Erythroblast (primary cell): ENCODE measurements at places on chromosomes 16 and 17.
A peak's percentile ranks its signal among the peaks of the same experiment; 100 is the strongest.

DNA sequence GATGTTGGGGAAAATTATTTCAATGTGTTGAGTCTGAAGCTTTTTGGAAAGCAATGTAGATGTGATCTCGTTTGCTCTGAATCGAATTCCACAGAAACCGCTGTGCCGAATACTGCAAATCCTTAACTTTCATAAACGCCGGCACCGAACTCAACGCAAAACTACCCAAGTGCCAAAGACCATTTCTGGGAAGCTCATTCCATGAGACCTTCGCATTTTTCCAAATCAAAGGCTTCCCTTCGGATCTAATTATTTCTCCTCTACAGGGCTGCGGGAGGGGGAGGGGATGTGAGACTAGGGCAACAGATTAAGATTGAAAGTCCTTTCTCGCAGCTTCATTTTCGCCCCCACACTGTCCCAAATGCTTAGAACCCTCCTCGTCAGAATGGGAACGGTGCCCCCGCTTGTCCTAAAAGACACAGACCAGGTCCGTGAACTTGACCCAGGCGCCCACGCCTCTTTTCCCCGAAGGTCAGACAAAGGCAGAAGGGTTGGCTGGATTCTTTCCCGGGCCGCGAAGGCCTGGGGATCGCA is 4.0 kb downstream of the PRAC1 start:
- DNase-seq: peak; percentile 29

GRCh38 chr17:2723997-2724783 is 12.6 kb upstream of the CLUH start:
- DNase-seq: no peak

GRCh38 chr16:54985156-54985555 is 54.5 kb downstream of the IRX5 start:
- DNase-seq: no peak

GRCh38 chr16:19029980-19030379 is 37.4 kb upstream of the COQ7 start:
- no peak for DNase-seq

- peak; percentile 22 for DNase-seq
Measured at GRCh38 chr16:58638148-58639036, 8.8 kb upstream of the CNOT1 start.

GRCh38 chr17:76491271-76492122 is 9.7 kb downstream of the RHBDF2 start:
- no peak for DNase-seq

DNA sequence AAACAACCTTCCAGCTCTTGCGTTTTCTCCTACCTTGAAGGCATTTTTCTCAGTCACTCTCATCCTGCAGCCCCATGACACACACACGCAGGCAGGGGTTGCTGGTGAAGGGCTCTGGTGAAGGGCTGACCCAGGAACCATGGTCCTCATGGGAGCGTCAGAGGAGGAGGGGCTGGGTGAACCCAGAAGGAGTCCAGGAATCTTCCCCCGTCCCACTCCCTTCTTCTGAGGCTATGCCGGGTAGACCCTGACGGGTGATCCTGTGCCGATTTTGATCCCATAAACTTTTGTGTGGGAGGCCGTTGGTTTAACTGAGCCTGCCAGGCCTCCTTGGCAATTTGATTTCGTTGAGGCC is 278.4 kb upstream of the FOXF1 start:
- DNase-seq: no peak

DNA sequence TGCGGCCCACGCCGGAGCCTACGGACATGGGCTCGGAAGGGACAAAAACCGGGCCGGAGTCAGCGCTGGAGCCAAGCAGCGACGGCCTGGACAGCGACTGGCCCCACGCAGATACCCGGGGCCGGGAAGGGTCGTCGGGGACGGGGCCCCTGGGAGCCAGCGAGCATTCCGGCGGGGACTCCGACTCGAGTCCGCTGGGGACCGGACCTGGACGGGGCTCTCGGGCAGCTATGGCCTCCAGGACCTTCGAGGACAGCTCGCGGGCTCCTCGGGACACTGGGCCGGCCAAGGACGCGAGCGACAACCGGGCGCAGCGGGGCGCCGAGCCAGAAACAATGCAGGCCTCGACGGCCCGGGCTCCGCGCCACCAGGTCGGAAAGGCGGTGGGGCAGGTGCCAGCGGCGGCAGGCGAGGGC is 1.0 kb downstream of the MYO15B start:
- no peak for DNase-seq

DNA sequence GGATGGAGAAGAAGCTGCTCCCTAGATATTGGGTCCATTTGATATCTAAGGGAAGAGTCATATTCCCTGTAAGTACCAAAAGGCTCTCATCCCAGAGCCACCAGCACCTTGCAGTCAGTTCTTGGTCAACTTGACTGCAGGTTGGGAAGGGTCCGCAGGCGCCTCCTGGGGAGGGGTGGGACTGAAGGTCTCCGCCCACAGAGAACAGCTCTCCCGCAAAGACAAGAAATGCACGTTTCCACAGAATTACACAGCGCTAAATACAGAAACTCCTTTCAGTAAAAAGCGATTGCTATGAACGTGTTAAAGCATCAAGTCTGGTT is 864 bp upstream of the CTCF start:
- DNase-seq: no peak

GRCh38 chr16:83651871-83652270 is 155.9 kb upstream of the HSBP1 start:
- DNase-seq: no peak

DNA sequence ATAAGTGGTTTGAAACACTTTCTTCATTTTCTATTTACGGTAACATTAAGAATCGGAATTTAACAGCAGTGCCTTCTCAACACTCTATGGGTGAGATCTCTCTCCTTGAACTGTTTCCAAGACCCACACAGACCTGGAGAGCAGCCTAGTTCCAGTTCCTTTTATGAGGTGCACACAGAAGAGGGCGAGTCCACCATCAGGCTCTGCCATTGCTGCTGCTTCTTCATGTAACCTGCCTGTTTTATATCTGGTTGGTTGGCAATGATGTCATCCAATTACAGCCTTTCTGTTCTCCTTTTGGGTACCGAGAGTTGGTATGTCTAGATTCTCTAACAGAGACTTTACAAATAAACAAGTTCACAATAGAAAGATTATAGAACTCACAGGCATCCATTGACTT is 225.7 kb downstream of the UTP18 start:
- DNase-seq: no peak

DNA sequence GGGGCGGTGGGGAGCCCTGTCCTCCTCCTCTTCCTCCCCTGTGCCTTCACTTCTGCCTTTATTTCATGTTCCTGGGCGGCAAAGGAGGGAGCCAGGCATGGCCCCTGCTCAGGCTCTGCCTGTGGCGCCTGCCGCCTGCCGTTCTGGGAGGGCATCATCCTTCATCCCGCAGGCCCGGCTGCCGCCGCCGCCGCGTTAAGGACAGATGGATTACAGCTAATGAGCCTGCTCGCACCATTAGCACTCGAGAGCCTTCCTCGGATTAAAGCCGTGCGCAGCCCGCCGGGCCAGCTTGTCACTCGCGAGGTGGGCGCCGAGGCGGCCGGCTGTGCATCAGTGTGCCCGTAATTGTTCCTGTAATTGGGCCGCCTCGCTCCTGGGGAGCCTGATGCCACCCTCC is 127.7 kb upstream of the GSE1 start:
- DNase-seq: no peak

DNA sequence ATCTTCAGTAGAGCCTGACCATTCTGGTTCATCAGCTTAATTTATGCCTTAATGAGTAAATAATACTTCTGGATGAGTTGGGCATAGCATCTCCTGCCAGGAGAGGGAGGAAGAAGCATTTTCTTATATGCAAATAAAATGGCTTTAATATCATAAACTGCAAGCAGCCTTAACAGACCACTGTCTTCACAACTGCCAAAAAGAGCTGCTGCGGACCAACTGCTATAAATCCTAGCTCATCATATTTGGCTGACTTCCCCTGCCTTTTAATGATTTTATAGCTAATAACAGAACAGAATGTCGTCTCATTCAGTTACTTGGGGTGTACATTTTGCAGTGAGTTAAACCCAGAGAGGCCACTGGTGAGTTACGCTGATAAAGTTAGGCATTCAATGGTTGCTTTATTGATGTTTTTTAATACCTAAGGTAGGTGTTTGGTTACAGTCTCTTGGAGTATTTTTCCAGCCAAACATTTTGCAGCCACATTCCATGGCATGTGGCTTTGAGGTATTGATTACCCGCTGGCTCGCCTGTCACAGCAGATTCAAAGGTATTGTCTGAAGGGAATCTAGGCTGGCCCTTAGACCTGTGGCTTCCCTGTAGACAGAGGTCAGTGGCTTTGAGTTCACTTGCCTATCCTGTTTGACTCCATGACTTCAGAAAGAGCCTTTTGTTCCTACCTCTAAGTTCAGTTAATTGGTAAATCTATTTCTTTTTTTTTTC is 16.4 kb downstream of the FAM20A start:
- DNase-seq: no peak

DNA sequence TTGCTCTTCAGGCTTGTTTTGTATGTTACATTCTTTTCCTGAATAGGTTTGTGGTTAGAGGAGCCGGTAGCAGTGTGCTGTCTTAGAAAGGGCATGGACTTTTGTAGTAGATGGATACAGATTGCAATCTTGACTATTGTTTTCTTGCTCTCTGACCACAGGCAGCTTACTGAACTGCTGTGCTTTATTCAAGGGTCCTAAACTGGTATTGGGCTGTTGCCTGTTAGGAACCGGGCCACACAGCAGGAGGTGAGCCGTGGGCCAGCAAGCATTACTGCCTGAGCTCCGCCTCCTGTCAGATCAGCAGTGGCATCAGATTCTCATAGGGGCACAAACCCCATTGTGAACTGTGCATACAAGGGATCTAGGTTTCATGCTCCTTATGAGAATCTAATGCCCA is 373.9 kb downstream of the CPPED1 start:
- no peak for DNase-seq

- peak; percentile 46 for DNase-seq
Measured at GRCh38 chr16:73058616-73059409, 10.9 kb upstream of the ZFHX3 start.

DNA sequence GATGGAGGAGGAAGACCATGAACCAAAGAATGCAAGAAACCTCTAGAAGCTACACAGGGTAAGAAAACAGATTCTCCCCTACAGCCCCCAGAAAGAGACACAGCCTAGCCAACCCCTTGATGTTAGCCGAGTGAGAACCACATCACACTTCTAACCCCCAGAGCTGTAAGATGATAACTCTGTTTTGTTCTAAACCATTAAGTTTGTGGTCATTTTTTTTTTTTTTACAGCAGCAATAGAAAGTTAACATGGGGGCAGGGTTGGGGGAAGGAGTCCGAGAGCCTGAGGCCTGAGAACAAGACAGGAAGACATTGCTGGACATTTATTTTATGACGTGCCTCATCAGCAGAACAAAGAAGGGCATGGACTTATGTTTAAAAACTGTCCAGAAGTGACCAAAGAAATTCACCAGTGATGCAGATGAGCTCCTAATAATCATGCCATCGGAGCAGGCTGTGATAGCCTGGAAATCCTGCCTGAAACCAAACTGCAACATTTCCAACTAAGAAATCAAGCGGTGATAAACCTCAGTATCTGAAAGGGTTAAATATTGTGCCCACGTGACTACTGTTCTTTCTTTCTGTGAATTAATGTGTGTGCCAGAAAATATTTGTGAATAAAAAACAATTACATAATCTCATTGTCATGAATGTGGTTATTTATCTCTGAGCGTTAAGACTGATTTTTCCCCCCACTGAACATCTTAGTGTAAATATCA is 1.1 kb downstream of the ABCA9 start:
- no peak for DNase-seq

DNA sequence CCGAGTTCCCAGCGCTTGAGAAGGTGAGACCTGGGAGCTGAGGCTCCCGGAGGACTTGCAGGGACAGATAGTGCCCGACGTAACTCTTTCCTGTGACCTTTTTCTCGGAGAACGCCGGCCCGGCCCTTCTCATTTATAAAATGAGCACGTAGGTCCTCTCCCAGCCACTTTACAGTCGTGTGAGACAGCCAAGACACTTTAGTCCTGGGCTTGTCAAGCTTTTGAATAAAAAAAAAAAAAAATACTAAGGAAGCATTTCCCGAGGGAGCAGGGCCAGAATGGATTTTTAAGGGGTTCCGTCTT is 241 bp downstream of the DRC3 start:
- no peak for DNase-seq

DNA sequence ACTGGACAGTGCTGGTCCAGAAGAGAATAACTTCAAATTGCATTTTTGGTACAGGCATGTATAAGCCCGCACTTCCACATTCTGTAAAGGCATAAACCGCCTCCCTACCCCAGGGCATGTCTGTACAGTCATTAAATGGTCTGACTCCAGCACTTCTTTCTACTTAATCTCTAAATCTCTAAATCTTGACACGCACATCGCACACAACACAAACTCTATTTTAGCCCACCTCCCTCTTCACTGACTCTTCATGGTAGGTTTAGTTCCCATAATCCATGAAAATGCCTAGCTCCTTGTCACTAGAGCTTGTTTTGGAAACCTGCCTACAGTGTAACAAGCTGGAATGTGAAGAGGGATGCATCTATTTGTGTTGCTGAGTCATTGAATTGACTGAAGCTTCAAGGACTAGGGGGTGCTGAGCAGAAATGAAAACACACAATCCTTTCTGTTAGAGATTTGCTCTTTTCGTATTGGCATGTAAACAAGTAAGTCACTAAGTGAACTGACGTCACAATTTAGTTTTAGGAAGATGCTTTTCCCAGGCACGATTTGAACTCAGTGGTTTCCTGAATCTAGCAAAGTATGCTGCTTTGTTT is 1.6 kb upstream of the DUSP14 start:
- DNase-seq: peak; percentile 51

DNA sequence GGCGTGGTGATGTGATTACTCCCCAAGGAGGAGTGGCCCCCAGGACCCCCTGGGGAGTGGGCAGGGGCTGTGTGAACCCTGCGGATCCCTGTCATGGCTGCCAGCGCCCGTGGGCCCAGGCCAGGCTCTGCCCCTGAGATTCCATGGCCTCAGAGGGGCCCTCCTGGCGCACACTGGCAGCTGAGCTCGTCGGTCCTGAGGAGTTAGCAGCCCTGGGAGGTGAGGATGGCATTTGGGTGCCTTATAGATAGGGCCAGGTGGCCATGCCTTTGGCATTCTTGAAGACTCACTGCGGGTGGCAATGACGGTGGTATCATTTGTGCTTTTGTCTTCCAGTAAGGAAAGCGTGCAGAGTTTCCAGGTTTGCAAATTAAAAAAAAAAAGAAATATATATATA is 146.8 kb upstream of the GSE1 start:
- no peak for DNase-seq

DNA sequence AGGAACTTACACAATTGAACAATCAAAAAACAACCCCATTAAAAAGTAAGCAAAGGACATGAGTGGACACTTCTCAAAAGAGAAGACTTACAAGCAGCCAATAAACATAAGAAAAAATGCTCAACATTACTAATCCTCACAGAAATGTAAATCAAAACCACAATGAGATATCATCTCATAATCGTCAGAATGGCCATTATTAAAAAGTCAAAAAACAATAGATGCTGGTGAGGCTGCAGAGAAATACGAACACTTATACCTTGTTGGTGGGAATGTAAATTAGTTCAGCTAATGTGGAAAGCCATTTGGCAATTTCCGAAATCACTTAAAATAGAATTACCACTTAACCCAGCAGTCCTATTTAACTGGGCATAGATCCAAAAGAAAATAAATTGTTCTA is 301.9 kb upstream of the KCNJ16 start:
- DNase-seq: no peak

- no peak for DNase-seq
Measured at GRCh38 chr17:83186751-83187421, 107.5 kb downstream of the METRNL start.
